ENCODE measurements at places on chromosomes 2 and 18.

GRCh38 chr18:61898640-61899101, 5.9 kb upstream of the RNF152 start:
- DNase-seq, result no peak

DNA sequence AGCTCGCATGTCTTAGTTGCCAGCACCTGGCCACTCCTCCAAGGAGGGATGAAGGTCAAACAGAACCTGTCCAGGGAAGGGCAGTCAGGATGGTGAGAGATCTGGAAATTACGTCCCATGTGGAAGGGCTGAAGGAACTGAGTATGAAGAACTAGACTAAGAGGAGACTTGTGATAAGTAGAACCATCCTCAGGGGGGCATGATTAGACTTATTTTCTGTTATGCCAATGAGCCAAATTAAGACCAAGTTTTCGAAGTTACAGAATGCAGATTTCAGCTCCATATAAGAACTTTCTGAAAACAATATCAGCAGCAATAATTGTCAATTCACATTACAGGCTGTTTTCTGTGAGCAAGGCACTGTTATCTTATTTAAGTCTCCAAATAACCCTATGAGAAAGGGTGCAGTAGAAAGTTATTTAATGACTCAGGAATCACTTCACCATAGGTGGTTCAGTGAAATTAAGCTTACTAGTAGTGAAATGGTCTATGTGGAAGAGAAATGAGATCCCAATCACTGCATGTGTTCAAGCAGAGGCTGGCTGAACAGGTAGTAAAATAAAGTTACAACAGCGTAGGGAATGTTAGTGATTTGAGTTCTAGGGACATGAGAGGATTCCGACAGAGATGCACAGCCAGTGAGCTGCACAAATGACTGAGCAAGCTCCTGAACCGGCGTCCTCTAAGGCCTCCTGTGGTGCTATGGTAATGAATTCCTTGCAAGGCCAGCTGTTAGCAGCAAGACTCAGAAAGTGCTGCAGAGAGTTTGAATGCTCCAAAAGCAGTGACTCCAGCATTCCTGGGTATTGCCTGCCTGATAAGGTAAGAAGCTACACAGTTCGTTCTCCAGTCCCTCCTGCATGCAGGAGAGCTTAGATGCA, 4.5 kb upstream of the DYM start:
- no peak for DNase-seq

DNA sequence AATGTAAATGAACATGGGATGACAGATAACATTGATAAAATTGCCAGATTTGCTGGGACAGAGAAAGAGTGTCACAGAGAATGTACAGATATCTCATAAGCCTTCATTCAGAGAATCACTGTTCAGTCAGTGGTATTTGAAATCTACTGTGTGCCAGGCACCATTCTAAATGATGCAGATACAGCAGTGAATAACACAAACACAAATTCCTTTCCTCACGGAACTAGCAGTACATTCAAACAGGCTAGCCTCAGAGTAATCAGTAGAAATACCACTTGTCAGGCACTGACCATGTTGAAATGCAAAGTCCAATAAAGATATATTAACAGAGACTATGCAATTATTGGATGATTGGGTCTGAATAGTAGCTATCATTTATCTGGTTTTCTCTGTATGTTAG, 211.0 kb downstream of the RDH14 start:
- DNase-seq, result no peak

GRCh38 chr18:23756590-23757436, 67.6 kb downstream of the LAMA3 start:
- DNase-seq, result no peak

GRCh38 chr2:210252699-210253606, 27.7 kb upstream of the ACADL start:
- no peak for DNase-seq

GRCh38 chr2:74877781-74878433, 44.0 kb downstream of the HK2 start:
- no peak for DNase-seq

DNA sequence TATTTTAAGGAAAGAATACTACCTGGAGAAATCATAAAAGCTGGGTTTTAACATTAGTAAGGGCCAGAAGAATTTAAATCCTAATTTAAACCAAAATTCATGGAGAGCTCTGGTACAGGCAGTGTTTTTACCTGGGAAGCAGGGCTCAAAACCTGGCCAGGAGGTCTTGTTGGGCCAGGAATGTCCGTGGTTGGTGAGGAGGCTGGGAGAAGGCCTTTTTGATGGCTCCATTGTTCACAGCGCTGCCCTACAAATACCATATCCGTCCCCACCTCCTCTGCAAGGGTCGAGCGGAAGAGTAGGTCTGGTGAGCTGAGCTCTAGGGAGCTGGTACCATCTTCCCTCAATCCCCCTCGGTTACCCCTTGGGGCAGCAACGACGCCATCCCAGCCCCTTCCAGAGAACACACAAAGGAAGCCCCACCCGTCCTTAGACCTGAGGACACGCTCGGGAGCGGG, 10.9 kb upstream of the HOXD1 start:
- no peak for DNase-seq

- DNase-seq, result no peak
These were observed 138.4 kb downstream of the RPIA start for GRCh38 chr2:88829607-88830463.

DNA sequence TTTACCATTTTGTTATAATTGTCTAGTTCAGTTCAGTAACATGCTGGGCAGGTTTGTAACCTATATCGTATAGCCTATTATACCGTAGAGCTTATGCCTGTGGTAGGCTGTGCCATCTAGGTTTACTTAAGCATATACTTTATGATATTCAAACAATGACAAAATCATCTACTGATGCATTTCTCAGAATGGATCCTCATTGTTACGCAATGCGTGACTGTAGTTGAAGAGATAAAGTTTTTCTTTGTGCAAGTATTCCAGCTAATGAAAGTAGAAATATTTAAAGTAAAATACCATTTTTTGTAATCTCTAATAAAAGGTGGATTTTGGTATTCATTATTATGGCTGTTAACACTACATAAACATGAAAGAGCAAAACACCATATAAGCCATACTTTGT, 100.2 kb downstream of the LRRTM4 start:
- DNase-seq, result no peak

- no peak for DNase-seq
These were observed 95.7 kb downstream of the VAPA start for GRCh38 chr18:10009321-10010144.

Data from stimulated activated CD4-positive, alpha-beta T cell treated with anti-CD3 and anti-CD28 coated beads, Interleukin-1b, Interleukin-23, amount 100 ng/mL, for 24 hours (primary cell).